Right ventricle myocardium inferior (tissue), 1 donor: ENCODE measurements at places on chromosomes 5 and 9.

DNA sequence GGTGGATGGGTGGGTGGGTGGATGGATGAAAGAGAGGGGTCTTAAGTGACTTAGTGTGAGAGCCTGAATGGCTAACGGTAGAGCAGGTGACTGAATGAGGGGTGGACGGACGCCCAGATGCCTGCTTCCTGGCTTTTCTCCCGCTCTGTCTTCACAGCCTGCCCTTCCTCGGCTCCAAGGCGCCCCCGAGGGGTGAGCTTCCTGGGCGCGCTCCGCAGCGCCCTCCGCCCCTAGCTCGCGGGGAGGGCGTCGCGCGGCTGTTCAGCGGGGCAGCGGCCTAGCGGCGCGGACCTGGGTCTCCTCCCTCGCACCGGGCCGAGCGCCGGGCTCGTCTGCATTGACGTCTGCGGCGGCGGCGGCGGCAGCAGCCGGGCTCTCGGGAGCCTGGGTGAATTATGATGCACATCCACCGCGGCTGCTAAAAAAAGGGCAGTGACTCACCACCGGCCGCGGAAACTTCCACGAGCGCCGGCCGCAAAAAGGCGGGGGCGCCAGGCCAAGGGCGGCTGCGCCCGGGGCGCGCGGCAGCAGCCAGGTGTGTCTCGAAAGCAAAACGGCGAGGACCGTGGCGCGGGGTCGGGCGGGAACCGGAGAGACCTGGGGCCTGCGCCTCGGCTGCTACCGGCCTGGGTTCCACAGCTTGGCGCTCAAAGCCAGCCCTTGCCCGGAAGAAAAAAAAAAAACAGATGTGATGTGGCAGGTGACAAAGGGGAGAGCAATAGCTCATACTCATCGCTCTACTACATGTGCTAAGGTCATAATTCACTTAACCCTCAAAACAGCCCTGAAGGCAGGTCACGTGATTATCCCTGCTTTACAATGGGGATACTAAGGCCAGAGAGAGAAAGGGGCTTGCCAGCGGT lies 143.0 kb upstream of the ADRA1B start:
- DNase-seq: peak; percentile 88

DNA sequence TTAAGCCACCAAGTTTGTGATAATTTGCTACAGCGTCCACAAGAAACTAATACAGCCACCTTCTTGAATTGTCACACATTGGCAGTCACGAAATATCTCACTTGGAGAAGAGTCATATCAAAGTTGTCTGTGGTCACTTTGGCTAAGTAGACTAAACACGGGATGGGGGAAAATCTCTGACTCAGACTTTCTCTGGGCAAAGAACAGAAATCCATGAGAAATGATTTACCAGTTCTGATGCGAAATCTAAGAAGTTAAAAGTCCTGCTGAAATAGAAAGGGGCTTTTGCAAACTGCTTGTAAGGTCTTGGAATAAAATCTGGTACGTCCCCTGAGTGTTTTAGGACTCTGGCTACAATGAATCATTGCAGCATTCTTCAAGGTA lies 158.4 kb downstream of the COL23A1 start:
- no peak for DNase-seq

DNA sequence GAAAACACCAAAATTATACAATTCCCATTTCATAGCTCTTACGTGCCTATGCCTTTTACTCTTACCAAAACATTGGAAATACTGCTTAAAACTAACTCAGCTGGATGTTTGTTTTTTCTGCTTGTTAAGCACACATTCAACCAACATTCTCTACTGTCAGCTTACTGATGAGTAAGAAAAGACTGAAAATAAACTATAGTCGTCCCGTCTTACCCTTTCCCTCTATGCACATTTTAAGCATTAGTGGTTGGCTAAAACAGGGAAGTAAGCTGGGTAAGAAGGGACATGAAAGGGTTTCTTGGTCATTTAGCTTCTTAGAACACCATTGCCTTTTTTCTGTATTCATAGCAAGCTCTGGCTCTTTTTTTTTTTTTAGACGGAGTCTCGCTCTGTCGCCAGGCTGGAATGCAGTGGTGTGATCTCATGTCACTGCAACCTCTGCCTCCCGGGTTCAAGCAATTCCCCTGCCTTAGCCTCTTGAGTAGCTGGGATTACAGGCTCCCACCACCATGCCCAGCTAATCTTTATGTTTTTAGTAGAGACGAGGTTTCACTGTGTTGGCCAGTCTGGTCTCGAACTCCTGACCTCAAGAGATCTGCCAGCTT lies 232.1 kb upstream of the PCSK5 start:
- no peak for DNase-seq

DNA sequence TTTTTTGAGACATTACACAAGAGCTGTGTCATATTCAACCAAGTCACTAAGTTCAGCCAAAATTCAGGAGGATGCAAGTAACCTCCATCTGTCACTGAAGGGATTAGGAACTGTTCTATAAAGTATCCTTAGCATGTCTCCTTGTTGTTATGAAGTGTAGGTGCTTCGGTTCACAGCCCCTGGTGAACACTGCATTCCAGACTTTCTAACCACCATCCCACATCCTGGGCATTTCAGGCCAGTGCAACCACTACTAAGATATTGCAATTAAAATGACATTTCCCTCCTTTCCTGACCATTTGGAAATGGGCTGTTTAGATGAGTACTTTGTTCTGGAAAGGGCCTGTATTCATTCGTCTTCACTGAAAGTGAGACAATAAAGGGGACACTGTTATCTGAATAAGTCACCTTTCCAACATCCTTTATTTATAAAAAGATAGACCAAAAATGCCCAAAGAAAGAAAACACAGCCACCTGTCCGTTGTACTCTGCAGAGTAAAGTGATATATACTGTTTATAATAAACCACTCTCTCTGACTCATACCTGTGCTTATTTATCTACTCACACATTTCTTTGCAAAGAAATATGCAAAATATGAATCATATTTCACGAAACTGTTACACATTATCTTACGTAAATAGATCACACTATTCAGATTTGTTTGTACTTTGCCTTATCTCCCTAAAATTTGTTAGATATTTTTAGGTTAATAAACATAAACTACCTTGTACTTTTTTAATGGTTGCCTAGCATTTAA lies 861.9 kb downstream of the CDH18 start:
- no peak for DNase-seq

DNA sequence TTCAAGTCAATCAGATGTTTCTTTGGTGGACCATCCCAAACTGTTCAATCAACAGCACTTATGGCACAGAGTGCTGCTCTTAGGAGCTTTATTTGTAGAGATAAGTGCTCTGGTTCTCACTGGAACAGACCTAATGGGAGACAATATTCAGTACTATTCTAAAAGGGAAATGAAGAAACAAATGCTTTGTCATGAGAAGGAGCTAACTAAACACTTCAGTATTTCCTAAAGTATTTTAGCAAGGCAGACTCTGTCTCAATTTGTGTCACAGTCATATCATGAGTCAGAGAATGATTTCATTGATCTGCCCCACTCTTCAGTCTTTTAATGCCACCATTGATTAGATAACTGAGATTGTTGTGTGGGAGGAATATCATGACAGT lies 175.3 kb downstream of the SLF1 start:
- no peak for DNase-seq

GRCh38 chr9:12922224-12922866 lies 147.5 kb downstream of the LURAP1L start:
- no peak for DNase-seq

DNA sequence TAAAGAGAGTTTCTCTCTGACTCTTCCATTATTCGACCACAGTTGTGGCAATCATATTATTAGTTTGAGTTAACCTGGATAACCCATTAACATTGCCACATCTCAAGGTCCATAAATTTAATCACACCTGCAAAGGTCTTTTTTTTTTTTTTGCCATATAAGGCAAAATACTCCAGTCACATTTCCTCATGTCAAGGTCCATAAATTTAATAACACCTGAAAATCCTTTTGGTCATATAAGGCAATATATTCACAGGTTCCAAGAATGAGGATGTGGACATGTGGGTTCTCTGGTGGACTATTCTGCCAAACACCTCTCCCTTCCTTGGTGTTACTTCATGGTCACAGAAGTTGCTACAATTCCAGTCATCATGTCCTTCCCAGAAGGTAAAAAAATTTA lies 213.5 kb upstream of the COX7C start:
- DNase-seq: no peak

DNA sequence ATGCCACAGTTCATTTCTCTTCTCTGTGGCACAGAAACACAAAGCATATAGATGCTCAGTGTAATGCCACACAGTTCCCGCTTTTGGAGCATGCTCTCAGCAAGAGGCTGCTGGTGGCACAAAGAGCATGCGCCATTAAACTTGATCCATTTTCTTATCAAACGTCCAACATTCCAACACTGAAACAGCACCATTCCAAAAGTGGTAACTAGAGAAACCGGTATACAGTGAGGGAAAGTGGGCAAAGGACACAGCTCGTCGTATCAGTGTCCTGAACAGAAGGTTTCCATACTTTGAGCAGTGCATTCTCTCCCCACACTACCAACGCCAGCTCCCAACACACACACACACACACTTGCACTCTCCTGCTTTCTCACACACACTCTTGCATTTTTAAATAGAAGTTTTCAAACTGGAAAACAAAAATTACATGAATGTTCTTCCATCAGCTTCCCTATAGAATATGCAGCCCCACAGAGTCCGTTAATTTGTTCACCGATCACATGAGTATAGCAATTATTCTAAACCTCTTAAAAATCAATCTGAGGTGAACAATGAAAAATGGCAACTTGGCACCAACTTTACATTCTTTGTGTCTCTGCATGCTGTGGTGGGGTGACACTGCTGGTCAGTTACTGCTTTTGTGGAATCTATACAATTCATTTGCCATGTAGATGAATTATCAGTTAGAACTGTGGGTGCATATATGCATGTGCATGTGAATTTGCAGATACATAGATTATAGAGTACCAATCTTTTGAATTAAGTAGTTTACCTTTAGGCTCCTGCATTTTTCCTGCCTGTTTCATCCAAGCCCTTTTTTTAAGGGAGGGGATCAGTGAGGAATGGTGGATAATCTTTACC lies 5.7 kb downstream of the NFIB start:
- no peak for DNase-seq

- DNase-seq: no peak
Observed at GRCh38 chr5:52283221-52283620, 504.5 kb upstream of the ITGA1 start.

GRCh38 chr5:61637566-61637965 lies 305.5 kb downstream of the ZSWIM6 start:
- no peak for DNase-seq

- DNase-seq: no peak
Observed at GRCh38 chr9:8895861-8896224, 1096.3 kb upstream of the DMAC1 start.

DNA sequence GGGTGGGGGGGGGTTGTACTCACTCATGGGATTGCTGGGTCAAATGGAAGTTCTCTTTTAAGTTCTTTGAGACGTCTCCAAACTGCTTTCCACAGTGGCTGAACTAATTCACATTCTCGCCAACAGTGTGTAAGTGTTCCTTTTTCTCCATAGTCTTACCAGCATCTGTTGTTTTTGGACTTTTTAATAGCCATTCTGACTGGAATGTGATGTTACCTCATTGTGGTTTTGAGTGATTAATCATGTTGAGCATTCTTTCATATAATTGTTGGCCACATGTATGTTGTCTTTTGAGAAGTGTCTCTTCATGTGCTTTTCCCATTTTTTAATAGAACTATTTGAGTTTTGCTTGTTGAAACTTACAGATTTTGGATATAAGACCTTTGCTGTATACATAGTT lies 94.9 kb upstream of the PLPPR1 start:
- no peak for DNase-seq
